Osteocyte (in vitro differentiated cells): ENCODE measurements at places on chromosomes 7 and 10. TPM values are rescaled to one million over a fixed set of nuclear protein-coding genes. Genes with fewer than 3 reads are reported as not detected.

- no peak overlapping the region for H3K4me3 ChIP-seq
- H3K36me3 ChIP-seq, result no peaks in the 10 kb centered on the region
- H3K27ac ChIP-seq, result peak overlapping the region; percentile 95
- DNase-seq, result no peak
- peaks cover 59% of the 10 kb centered on the region for H3K4me1 ChIP-seq
Observed at GRCh38 chr10:32982293-32982709, 24.3 kb upstream of the ITGB1 start.

GRCh38 chr7:15802425-15802824, 115.9 kb upstream of the MEOX2 start:
- H3K36me3 ChIP-seq, result no peaks in the 10 kb centered on the region
- H3K4me1 ChIP-seq, result peaks cover 17% of the 10 kb centered on the region
- no peaks in the 10 kb centered on the region for H3K27me3 ChIP-seq
- H3K4me3 ChIP-seq, result no peak overlapping the region

DNA sequence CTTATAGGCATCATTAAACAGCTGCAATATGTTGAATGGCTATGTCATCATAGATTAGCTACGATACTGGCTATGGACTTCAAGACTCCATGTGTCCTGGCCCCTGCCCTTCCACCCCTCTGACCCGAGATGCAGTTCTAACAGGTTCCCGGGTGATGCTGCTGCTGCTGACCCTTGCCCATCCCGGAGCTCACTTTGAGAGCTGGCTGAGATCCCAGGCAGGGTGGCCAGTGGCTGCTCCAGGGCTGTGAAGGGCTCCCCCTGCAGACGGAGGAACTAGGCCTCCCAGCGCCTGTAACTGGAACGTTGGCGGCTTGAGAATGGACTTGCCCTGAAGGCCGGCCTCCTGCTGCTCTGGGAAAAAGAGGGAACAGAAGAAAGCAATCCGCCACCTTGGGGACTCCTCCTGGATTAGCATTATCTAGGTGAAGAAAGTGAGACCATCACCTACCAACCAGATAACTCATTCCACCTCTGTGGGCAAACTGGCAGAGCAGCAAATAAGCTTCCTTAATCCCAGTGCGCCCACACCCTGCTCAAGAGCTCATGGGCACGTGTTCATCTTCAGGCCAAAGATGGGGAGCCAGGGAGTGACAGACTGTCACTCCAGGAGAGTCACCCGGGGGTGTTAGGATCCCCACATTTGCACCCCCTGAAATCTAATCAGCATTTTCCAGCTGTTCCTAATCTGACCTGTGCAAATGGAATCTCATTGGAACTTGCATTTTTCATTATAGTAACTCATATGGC, 56.8 kb downstream of the PARP12 start:
- no peaks in the 10 kb centered on the region for H3K36me3 ChIP-seq
- H3K4me3 ChIP-seq, result no peak overlapping the region
- DNase-seq, result no peak
- H3K27me3 ChIP-seq, result peaks cover 4% of the 10 kb centered on the region
- H3K4me1 ChIP-seq, result peaks cover 1% of the 10 kb centered on the region

Gene FGFBP3
- total RNA-seq, result 3.1 and 3.7 TPM in 2 replicates

GRCh38 chr10:100109670-100110069, 28.0 kb upstream of the CPN1 start:
- no peaks in the 10 kb centered on the region for H3K4me1 ChIP-seq
- no peak for DNase-seq
- H3K36me3 ChIP-seq, result no peaks in the 10 kb centered on the region
- H3K4me3 ChIP-seq, result no peak overlapping the region
- no peak overlapping the region for H3K27ac ChIP-seq

DNA sequence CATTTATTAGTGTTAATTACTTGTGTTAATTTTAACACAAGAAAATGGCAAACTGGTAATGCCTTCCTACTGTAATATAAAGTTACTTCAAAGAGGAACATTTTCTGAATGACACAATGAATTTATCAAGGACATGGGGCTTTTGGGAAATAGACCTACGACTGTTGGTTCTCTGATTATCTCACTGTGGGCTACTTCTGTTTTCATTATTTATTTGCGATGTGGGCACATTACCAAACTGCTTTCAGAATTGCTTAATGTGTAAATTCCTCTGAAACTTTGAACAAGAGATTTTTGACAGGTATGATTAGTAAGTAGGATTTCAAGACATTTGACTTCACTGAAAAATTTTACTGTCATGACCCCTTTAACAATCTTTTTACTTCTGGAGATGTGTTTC, 535.6 kb downstream of the CNTNAP2 start:
- H3K27ac ChIP-seq, result no peak overlapping the region
- H3K36me3 ChIP-seq, result no peaks in the 10 kb centered on the region
- H3K27me3 ChIP-seq, result no peaks in the 10 kb centered on the region
- DNase-seq, result no peak

DNA sequence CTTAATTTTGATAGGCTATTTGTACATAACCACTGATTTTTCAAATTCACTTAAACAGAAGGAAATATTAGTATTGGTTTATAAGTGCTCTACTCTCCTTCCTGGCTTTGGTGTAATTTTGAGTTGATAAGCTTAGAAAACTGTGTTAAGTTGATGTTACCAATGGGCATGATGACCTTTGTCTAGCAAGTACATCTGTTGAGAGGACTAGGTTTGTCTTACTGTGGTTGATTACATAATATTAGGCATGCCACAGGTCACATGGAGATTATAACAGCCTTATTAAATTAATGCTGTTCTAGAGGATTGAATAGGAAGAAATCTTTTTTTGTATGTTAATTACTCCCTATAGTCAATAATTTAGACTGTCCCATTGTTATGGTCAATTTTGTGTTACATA, 27.0 kb downstream of the CYP2C18 start:
- H3K4me3 ChIP-seq, result no peak overlapping the region
- no peaks in the 10 kb centered on the region for H3K4me1 ChIP-seq
- no peak overlapping the region for H3K27ac ChIP-seq
- H3K36me3 ChIP-seq, result no peaks in the 10 kb centered on the region
- H3K27me3 ChIP-seq, result peaks cover 4% of the 10 kb centered on the region

GRCh38 chr7:2247141-2247995, 5.3 kb downstream of the NUDT1 start:
- no peaks in the 10 kb centered on the region for H3K36me3 ChIP-seq
- DNase-seq, result no peak
- no peak overlapping the region for H3K27ac ChIP-seq
- peaks cover 31% of the 10 kb centered on the region for H3K4me1 ChIP-seq
- no peak overlapping the region for H3K4me3 ChIP-seq

DNA sequence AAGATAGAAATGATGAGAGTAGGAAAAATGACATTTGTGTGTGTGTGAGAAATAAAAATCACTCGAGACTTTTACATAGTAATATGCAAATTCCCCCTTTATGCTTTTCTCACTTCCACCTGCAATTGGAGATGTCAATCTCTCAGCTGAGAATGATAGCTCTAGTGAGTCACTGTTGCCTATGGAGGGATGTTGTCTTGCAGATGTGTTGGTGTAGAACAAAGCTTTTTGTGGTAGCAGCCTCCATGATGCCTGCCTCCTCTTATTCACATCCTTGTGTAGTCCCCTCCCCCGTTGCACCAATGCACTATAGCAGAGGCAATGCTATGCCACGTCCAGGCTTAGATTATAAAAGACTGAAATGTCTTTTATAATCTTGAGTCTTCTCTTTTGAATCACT, 33.8 kb downstream of the SPAG6 start:
- no peaks in the 10 kb centered on the region for H3K36me3 ChIP-seq
- no peaks in the 10 kb centered on the region for H3K4me1 ChIP-seq
- H3K27ac ChIP-seq, result no peak overlapping the region
- no peak overlapping the region for H3K4me3 ChIP-seq

- no peaks in the 10 kb centered on the region for H3K4me1 ChIP-seq
- DNase-seq, result no peak
- H3K36me3 ChIP-seq, result no peaks in the 10 kb centered on the region
- H3K27me3 ChIP-seq, result no peaks in the 10 kb centered on the region
- H3K4me3 ChIP-seq, result no peak overlapping the region
Observed at GRCh38 chr10:22016046-22016705, 12.6 kb upstream of the DNAJC1 start.

DNA sequence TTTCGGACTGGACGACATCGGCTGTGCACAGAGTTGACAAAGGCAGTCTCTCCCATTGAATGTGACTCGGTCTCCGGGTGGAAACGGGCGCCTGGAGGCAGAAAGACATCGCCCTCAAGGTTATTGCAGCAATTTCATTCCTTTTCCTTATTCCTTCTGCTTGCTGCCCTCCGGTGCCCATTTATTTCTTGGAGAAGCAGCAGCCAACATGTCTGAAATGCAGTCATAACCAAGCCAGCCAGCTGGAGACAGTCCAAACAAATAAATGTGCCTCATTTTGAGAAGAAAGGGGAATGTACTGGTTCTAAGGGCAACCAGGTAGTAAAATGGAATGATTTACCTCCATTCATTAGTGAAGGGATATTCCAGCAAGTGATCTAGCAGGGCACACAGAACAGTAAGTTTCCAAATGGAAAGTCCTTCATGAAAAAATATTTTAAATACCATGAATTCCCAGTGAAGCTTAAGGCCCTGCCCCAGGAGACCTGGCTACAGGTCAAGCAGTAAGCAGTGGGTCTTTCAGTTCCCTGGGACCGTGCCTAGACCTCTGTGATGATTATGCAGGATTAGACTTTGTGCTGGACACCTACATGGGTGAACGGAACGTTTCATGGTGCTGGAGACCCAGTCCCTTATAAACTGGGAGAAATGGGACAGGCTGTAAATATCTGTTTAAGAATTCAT, 86.6 kb downstream of the ABLIM1 start:
- H3K4me1 ChIP-seq, result peaks cover 8% of the 10 kb centered on the region
- H3K27ac ChIP-seq, result no peak overlapping the region
- no peak for DNase-seq
- no peaks in the 10 kb centered on the region for H3K27me3 ChIP-seq
- H3K36me3 ChIP-seq, result no peaks in the 10 kb centered on the region

Gene PLXNA4
- 56.2 and 59.0 TPM in 2 replicates for total RNA-seq

GRCh38 chr7:137626469-137627067, 220.2 kb downstream of the DGKI start:
- H3K4me1 ChIP-seq, result peaks cover 4% of the 10 kb centered on the region
- no peak overlapping the region for H3K27ac ChIP-seq
- no peak overlapping the region for H3K4me3 ChIP-seq
- DNase-seq, result no peak
- no peaks in the 10 kb centered on the region for H3K36me3 ChIP-seq
- no peaks in the 10 kb centered on the region for H3K27me3 ChIP-seq

Gene IQUB
- 0.26 and 0.32 TPM in 2 replicates for total RNA-seq

Gene RBM20
- total RNA-seq, result 1.6 and 2.3 TPM in 2 replicates

DNA sequence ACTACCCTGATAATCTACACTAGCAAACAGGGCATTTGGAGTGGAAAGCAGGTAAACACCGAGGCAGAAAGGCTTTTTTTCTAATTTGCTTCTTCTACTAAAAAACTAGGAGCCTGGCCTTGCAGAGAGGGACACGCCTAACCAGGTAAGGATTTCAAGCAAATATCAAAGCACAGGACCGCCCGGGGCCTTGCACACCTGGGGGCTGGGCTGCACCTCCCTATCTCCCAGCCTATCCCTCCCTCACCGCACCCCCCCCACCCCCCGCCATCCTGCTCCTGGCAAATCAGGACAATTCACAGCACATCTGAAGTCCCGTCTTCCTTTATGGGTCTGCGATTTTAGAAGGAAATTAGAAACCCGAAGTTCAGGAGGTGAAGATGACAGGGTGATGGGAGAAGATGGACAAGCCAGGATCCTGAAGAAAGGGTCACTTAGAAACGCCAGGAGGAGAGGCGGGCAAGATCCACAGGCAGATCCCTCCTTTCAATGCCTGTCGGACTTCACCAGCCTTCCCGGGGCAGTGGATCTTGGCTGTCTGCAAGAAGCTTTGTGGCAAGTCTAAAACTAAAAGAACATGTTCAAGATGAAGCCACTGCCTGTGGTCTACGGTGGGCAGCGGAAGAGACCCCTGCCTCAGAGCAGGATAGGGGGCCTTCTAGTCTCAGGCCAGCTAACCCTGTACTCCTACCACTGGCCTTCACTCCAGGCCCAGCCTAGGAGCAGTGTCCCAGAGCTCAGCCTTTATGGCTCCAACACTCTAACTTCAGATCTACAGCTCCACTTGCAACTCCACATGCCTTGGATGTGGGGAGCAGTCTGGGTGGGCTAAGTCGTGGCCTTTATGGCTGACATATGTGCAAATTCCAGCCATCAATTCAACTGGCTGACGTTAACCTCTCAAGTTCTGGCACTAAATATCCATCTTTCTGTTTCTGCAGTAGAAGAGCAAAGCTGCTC, 43.9 kb downstream of the TNS3 start:
- peak overlapping the region; percentile 78 for H3K27ac ChIP-seq
- no peak for DNase-seq
- H3K4me3 ChIP-seq, result peak overlapping the region; percentile 75
- peaks cover 4% of the 10 kb centered on the region for H3K36me3 ChIP-seq

DNA sequence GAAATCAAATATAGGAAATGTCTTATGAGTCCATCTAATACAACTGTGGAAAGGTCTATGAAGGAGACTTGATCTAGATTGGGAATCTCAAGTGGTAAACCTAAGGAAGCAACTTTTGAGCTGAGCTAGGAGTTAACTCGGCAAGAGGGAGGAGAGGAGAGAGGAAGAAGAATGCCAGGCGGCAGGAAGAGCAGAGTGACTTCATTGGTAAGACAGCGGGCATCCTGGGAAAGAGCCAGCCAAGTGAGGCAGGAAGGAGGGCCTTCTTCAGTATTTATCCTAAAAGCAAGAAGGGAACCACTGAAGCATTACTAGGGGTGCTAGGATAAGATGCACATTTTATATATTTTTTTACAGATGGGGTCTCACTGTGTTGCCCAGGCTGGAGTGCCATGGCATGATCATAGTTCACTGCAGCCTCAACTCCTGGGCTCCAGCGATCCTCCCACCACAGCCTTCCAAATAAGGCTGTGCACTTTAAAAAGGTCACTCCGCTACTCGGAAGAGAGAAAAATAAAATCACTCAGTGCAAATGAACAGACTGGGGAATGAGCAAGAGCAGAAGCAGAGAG, 2.0 kb downstream of the BCL7B start:
- peak overlapping the region; percentile 80 for H3K4me3 ChIP-seq
- peaks cover 7% of the 10 kb centered on the region for H3K36me3 ChIP-seq
- peaks cover 33% of the 10 kb centered on the region for H3K4me1 ChIP-seq
- peak overlapping the region; percentile 79 for H3K27ac ChIP-seq
- DNase-seq, result no peak

DNA sequence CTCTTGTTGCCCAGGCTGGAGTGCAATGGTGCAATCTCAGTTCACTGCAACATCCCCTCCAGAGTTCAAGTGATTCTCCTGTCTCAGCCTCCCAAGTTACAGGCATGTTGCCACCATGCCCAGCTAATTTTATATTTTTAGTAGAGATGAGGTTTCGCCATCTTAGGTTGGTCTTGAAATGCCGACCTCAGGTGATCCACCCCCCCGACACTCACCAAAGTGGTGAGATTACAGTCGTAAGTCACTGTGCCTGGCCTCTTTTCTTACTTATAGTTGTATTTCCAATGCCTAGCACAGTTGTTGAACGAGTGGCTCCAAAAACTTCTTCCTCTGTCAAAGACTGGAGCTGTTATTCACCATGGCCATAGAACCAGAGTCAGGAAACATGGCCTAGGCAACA, 6.7 kb downstream of the RNF216 start:
- peak overlapping the region; percentile 23 for H3K27ac ChIP-seq
- H3K36me3 ChIP-seq, result peaks cover 20% of the 10 kb centered on the region
- no peak for DNase-seq
- H3K27me3 ChIP-seq, result no peaks in the 10 kb centered on the region
- H3K4me1 ChIP-seq, result peaks cover 67% of the 10 kb centered on the region
- H3K4me3 ChIP-seq, result no peak overlapping the region
